Stimulated activated CD8-positive, alpha-beta memory T cell treated with anti-CD3 and anti-CD28 coated beads, Interleukin-4, amount 100 ng/mL, for 4 hours (primary cell): ENCODE measurements at places on chromosomes 6 and 20.

DNA sequence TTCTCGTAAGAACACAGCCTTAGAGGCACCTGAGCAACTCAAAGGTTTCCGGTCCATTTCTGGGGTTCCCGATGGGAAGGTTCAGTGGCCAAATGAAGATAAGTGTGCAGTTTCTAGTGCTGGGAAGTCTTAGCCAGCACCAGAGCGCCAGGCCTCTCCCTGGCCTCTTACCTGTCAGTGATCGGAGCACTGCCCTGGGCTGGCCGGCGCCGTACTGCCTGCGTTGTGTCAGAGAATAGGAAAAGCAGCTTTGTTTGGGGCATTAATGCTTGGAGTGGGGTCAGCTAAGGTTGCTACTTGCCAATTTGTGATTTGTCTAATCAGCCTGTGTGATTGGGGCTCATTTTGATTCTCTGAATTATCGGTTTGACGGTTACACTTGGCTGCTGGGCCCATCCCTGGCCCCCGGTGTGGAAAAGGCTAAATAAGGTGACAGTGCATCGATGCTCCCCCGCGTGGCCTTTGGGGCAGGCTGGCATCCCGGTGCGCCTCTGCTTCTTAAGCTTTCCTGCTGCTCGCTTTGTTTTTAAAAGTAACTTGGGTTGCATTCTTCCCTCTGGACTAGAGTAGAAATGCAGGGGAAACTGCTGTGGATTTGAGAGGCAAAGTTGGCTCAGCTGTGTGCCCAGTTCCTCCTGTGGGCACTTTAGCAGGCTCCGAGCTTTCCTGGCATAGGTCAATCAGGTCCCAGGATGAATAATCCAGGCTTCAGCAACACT, 51.8 kb downstream of the TCP11 start:
- no peak for DNase-seq

DNA sequence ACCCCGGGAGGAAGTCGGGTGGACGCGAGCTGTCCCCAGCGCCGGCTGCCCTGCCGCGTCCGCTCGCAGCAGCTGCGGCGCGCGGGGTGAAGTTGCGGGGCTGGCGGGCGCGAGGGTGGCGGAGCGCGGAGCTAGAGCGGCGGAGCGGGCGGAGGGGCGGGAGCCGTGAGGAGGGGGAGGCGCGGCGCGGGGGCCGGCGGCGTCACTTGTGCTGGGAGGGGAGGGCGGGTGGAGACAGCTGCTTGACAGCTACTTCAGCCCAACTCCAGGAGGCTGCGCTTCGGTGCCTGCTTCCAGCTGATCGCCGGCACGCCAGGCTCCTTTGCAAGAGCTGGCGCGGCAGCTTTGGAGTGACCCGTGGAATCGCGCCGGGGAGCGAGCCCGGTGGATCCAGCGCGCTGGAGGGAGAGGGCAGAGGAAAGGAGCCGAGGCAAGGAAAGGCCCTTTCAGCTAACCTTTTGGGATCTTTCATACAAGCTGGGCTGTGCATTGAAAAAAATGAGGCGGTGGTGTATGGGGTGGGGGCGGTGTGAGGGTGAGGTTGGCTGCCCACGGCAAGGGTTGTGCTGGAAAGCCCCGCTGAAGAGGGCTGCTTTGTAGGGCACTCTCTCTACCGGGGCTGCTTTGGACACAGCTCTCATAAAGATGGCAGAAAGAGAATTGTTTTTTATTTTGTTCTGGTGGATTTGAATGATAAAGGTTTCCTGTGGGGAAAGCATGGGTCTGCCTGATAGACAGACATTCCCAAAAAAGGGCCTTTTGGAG, 24.6 kb downstream of the RIPOR2 start:
- DNase-seq: no peak

DNA sequence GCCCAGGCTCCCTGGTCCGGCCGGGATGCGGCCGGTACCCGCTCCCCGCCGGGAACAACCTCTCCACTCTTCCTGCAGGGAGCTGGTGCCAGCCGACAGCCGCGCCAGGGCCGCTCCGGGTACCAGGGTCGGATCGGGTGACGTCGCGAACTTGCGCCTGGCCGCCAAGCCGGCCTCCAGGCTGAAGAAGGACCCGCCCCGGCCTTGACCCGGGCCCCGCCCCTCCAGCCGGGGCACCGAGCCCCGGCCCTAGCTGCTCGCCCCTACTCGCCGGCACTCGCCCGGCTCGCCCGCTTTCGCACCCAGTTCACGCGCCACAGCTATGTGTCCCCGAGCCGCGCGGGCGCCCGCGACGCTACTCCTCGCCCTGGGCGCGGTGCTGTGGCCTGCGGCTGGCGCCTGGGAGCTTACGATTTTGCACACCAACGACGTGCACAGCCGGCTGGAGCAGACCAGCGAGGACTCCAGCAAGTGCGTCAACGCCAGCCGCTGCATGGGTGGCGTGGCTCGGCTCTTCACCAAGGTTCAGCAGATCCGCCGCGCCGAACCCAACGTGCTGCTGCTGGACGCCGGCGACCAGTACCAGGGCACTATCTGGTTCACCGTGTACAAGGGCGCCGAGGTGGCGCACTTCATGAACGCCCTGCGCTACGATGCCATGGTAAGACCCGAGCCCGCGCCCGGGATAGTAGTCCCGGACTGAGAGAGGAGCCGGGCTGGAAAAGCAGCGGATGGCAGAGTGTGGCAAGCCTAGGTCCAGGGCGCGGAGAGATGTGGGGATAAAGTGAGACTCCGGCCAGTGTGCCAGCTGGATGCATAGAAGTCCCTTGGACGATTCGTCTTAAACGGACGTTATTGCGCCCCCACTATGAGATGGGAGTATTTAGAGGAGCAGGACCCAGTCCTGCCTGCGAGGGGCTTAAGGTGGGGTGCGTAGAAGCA, at the start of gene NT5E:
Gene NT5E (plus strand): TSS at position 266 of the 942 bp plus-strand sequence. CDS start 57 bp downstream, at position 323.
- no peak for DNase-seq

DNA sequence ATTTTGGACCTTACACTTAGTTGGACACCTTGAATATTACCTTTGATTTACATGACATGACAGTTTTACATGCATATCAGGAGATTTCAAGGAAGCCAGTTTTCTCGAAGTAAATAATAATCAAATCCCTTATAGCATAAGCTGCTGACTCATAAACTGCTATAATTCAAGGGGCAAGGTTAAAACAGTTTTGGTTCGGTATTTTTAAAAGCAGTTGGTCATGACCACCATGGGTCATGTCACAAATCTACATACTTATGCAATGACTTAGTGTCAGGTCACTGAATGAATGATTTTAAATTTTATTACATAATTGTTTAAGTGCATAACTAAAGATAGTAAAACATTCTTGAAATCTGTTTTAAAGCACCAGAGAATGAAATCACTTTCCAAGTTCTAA, 158.0 kb downstream of the DST start:
- DNase-seq: no peak

GRCh38 chr6:33746036-33746600, 587 bp downstream of the IP6K3 start:
- DNase-seq: no peak

GRCh38 chr6:49409951-49410542, 53.0 kb downstream of the MMUT start:
- DNase-seq: peak; percentile 21

GRCh38 chr6:70390067-70390466, 23.2 kb upstream of the FAM135A start:
- no peak for DNase-seq

DNA sequence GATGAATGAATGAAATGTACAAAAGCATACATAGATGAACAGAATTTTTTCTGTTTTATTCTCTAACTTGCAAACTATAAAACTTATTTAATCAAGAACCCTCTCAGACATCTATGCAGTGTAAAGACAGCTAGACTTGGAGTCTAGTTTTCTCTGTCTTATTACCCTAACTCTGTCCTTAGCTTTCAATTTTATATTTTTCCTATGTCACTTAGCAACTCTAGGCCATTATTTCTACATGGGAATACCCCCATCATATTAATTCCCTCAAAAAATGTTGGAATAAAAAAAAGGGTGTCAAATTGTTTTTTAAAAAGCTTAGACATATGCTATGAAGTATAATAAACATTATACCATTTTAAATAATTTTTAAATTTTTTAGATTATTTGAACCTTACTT, 1.2 kb downstream of the RHAG start:
- DNase-seq: no peak

GRCh38 chr6:81743649-81744048, 8.8 kb downstream of the TENT5A start:
- no peak for DNase-seq

- no peak for DNase-seq
Measured at GRCh38 chr6:57193177-57193576, 21.1 kb downstream of the BAG2 start.

- DNase-seq: no peak
Measured at GRCh38 chr6:165969184-165969583, 198.5 kb downstream of the TBXT start.

GRCh38 chr6:22146931-22147701, 149.7 kb downstream of the PRL start:
- no peak for DNase-seq

GRCh38 chr6:156009656-156010055, 554.0 kb upstream of the NOX3 start:
- DNase-seq: no peak
